Esophagus muscularis mucosa (tissue), 4 donors: ENCODE measurements at places on chromosomes 2 and 18.

DNA sequence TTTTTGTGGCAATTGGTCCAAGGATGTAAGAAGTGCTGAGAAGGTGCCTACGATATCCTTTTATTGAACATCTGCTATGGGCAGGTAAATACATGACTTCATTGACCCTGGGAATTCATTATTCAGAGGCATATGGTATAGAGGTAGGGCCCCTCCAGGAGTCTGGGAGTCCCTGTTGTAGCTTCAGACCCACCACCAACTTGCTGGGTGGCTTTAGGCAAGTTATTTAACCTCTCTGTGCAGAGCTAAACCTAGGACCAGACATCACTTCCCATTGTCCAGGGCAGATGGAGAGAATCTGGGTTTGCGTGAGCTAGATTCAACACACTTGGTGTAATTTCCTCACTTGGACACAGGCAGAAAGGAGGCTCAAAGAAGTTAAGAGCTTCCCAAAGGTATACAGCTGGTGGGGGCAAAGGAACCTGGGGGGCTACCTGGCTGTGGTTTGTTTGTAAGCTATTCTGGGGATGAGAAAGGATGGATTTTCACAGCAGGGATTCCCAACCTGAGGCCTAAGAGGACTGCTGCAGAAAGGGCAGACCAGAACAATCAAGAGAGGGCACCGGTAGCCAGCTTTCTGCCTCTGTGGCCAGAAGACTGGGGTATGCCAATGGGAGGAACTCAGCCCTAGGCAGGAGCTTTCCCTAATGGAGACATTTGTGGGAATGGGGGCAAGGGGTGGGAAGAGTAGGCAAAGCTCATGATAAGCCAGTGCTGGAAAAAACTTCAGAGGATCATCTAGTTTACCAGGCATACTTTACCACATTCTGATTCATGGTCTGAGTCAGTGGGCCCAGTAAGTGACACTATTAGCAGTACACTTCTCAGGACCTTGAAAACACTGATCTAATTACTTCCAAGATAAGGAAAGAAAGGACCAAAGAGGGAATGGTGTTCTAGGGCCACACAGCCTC, 102.7 kb upstream of the SMAD2 start:
- DNase-seq, result no peak
- H3K4me3 ChIP-seq, result no peak overlapping the region
- no peaks in the 10 kb centered on the region for H3K27me3 ChIP-seq
- H3K27ac ChIP-seq, result no peak overlapping the region

GRCh38 chr18:80200932-80201672, 46.2 kb downstream of the PARD6G start:
- no peak overlapping the region for H3K4me3 ChIP-seq
- H3K27ac ChIP-seq, result no peak overlapping the region
- DNase-seq, result peak; percentile 84
- no peaks in the 10 kb centered on the region for H3K27me3 ChIP-seq
- H3K4me1 ChIP-seq, result peaks cover 16% of the 10 kb centered on the region
- no peaks in the 10 kb centered on the region for H3K36me3 ChIP-seq

GRCh38 chr2:226554701-226555100, 244.9 kb downstream of the IRS1 start:
- no peak overlapping the region for H3K27ac ChIP-seq
- no peak overlapping the region for H3K4me3 ChIP-seq
- DNase-seq, result no peak
- H3K27me3 ChIP-seq, result no peaks in the 10 kb centered on the region
- no peaks in the 10 kb centered on the region for H3K36me3 ChIP-seq

DNA sequence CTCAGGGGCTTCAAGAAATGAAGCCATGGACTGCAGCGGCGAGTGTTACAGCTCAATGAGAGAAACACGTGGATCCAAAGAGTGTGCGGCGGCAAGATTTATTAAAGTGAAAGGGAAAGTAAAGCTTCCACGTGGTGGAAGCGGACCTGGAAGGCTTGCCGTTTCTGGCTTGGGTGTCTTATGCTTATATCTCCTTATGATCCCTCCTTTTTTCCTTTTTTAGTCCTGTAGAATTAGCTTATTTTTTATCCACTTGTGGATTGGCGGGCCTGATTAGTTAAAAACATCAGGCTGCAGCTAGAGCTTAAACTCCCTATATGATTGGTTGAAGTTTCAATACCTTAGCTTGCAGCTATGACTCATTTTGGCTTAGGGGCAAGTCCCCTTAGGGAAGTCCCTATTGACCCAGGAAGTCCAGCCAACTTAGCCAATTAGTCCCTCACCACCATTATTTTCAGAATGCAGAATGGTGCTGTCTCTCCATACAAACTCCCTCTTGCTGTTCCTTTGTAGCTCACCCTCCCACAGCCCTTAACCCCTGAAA, 11.6 kb upstream of the HNMT start:
- no peak for DNase-seq
- no peaks in the 10 kb centered on the region for H3K36me3 ChIP-seq
- H3K27me3 ChIP-seq, result no peaks in the 10 kb centered on the region
- H3K27ac ChIP-seq, result no peak overlapping the region

- H3K4me3 ChIP-seq, result no peak overlapping the region
- no peak for DNase-seq
- no peak overlapping the region for H3K27ac ChIP-seq
- peaks cover 57% of the 10 kb centered on the region for H3K4me1 ChIP-seq
- H3K36me3 ChIP-seq, result no peaks in the 10 kb centered on the region
Observed at GRCh38 chr2:226740039-226740648, 59.5 kb downstream of the IRS1 start.

DNA sequence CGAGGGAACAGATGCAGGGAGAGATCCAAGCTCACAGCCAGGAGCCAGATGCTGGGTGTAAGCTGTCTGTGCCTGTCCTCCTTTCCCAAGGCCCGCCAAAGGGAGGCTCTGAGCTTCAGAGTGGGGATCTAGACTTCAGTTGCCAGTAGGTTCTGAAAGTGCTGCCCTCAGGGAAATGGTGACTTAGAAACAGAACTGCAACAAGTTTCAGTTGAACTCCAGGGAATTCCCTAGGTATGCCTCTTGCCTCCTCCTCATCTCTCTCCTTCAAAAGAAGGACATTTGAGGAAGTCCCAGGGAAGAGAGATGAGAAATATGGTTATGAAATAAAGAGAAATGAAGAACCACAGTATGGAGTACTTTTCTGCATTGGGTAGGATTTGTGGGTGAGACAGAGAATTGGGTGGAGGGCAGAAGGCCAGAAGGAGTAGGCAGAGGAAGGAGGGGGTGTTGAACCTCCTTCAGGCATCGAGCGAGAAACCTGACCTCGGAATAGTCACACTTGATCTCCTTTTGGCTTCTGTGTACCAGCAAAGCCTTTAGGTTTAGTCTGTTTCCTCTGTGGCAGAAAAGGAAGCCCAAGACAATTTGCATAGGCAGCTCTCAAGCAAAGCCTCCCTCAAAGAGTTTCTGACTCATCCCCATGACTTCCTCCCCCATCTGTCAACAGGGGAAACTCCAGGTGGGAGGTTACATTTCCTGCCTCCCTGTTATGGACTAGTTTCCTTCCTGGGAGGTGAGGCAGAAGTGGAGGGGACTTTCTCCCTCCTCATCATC, 45.7 kb downstream of the QPCT start:
- DNase-seq, result peak; percentile 88
- H3K36me3 ChIP-seq, result no peaks in the 10 kb centered on the region
- H3K27me3 ChIP-seq, result no peaks in the 10 kb centered on the region
- peaks cover 13% of the 10 kb centered on the region for H3K4me1 ChIP-seq

GRCh38 chr2:41930807-41931566, 116.8 kb upstream of the PKDCC start:
- H3K4me1 ChIP-seq, result peaks cover 51% of the 10 kb centered on the region
- no peak overlapping the region for H3K27ac ChIP-seq
- DNase-seq, result no peak
- H3K36me3 ChIP-seq, result no peaks in the 10 kb centered on the region
- no peaks in the 10 kb centered on the region for H3K27me3 ChIP-seq

GRCh38 chr2:42367835-42368234, 6.8 kb upstream of the COX7A2L start:
- H3K27ac ChIP-seq, result no peak overlapping the region
- no peaks in the 10 kb centered on the region for H3K27me3 ChIP-seq
- no peak for DNase-seq
- H3K4me1 ChIP-seq, result no peaks in the 10 kb centered on the region
- no peaks in the 10 kb centered on the region for H3K36me3 ChIP-seq

GRCh38 chr18:23701017-23701416, 11.8 kb downstream of the LAMA3 start:
- no peaks in the 10 kb centered on the region for H3K36me3 ChIP-seq
- H3K27me3 ChIP-seq, result no peaks in the 10 kb centered on the region
- H3K27ac ChIP-seq, result no peak overlapping the region
